Ureter (tissue), 1 donor: ENCODE measurements at places on chromosomes 2 and 18. TPM values are rescaled to one million over a fixed set of nuclear protein-coding genes. Genes with fewer than 3 reads are reported as not detected.

The CYP1B1 gene
- total RNA-seq: 12.3 TPM

The CIB4 gene
- total RNA-seq: not detected

GRCh38 chr2:172464400-172465129 lies 37.2 kb downstream of the ITGA6 start:
- DNase-seq: no peak

GRCh38 chr2:207513551-207514257 lies 16.1 kb upstream of the CREB1 start:
- DNase-seq: no peak

DNA sequence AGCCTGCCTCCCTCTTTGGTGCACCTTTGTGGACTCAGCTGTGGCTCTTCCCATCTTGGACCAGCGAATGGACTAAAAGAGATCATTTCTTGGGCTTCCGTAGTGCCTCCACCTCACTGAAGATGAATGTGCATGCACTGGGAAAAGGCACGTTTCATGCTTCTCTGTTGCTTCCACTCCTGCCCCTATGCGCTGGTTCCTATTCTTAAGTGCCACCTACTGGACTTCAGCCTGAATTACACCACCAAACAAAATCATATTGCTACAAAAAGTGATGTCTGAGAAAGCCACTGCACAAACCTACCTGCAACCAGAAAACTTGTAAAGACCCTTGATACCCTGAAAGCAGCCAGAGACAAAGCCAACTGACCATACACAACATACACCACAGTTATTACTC lies 695.6 kb downstream of the TSN start:
- no peak for DNase-seq

DNA sequence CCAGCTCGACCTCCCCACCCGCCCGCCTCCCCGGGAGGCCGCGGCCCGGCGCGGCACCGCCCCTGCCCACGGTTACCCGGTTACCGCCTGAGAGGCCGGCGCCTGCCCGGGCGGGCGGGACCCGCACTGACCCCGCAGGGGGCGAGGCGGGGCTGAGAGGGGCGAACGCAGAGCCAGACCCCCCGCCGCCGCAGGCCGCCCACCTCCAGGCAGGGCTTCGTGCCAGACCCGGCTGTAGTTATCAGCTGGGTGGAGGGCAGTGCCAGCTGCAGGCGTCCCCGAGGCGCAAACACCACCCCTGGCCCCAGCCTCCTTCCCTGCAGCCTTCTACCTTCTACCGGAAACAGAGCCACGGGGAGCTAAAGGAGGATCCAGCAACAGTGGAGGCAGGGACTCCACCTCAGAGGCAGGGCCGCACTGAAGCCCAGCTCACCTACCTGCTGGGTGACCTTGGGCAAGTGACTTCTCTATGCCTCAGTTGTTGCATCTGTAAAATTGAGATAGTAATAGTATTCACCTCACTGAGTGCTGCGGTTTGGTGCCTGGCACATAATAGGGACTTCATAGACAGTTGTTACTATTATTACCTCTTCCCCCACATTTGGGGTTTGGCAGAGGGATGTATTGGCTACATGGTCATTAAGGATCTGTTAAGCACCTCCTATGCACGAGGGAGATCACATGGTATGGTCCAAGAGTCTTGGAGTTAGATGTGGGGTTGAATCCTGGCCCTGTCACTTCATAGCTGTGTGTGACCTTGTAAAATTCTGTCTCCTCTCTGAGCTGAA lies 231.6 kb upstream of the SMAD2 start:
- peak; percentile 55 for DNase-seq

DNA sequence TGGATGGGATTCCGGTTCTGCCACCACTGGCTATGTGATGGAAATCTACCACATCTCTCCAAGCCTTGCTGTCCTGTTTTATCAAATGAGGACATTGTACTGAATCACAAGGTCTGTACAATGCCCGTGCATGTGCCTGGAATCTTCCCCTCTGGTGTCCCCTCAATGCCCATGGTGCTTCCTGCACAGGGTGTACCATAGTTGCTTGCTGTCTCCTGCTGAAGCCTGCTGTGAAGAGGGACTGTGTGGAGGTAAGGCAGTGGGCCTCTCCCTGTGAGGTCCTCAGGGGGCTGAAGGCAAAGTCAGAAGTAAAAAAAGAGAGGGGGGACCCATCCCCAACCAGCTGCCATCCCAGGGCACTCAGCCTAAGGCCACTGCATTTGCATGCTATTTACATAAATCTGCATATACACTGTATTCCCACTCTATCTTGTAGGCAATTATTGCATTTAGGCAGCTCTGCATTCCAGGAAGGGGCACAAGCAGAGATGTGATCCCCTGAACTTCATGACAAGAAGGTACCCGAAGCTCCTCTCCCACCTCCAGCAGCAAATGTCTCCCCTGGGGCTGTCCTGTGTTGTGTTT lies 9.1 kb upstream of the STEAP3 start:
- DNase-seq: no peak

- DNase-seq: peak; percentile 81
Observed at GRCh38 chr2:113248997-113249770, 29.5 kb downstream of the PAX8 start.

DNA sequence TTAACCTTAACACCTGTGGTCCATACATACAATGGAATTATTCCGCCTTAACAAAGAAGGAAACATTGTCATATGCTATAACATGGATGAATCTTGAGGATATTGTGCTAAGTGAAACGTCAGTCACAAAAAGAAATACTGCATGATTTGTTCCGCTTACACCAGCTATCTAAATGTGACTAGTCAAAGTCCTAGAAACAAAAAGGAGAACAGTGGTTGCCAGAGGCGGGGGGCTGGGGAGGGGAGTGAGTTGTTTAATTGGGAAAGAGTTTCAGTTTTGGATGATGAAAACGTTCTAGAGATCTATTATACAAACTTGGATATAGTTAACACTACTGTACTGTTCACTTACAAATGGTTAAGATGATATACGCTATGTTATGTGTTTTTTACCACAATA lies 72.0 kb downstream of the SPRED2 start:
- no peak for DNase-seq

DNA sequence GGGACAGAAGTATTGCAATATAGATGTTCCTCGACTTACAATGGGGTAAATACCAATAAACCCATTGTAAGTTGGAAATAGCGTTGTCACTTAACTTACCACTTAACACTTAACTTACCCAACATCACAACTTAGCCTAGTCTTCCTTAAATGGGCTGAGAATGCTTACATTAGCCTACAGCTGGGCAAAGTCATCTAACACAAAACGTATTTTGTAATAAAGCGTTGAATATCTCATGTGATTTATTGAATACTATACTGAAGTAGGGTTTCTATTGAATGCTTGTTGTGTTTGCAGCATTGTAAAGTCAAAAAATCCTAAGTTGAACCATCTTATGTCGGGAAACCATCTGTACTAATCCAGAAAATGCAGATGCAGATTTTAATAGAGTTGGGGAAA lies 23.6 kb downstream of the IL1R2 start:
- no peak for DNase-seq

- DNase-seq: no peak
Observed at GRCh38 chr2:4979111-4979510, 713.1 kb upstream of the SOX11 start.

The POTEE gene
- total RNA-seq: 0.29 TPM

- no peak for DNase-seq
Observed at GRCh38 chr2:181112916-181113315, 132.5 kb downstream of the UBE2E3 start.

- DNase-seq: no peak
Observed at GRCh38 chr18:44265437-44265836, 415.3 kb upstream of the SETBP1 start.

DNA sequence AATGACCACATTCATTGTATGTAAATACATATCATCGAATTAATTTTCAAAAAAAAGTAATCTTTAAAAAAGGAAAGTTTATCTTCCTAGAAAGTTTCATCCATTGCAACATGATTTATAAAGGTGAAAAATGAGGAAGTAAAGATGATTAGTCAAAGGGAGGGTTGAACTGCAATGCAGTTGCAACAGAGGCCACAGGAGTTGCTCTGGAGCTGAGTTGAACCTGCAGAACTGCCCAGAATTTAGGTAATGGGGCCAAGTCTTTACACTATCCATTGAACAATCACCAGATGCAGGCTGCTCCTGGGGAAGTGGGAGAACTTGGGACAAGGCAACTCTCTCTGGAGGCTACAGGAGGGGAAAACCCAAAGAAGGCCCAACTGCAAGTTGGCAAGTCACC lies 390.7 kb downstream of the METTL4 start:
- DNase-seq: no peak

The SIGLEC15 gene
- total RNA-seq: 8.4 TPM

GRCh38 chr18:961644-962355 lies 57.1 kb downstream of the ADCYAP1 start:
- no peak for DNase-seq

- no peak for DNase-seq
Observed at GRCh38 chr2:197604117-197604860, 71.1 kb downstream of the RFTN2 start.

The MATN3 gene
- 2.2 TPM for total RNA-seq

GRCh38 chr2:146785101-146785500 lies 1059.7 kb upstream of the ACVR2A start:
- DNase-seq: no peak

DNA sequence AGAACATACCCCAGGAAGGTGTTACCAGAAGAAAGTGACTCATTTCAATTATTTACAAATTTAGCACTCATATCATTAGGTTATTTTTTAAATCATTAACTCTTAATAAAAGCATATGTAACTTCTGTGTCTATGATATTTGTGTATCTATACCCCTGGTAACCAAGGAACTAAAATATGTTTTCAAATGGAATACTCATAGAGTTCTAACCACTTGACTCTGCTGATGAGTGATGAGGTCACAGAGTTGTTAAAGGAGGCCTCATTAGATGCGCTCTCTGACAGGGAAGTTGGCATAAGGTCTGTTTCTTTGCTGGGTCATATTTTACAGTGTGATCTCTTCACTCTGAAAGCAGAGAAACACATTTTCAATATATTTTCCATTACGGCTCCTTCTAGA lies 73.4 kb downstream of the CCDC150 start:
- DNase-seq: no peak

GRCh38 chr2:218370410-218371063 lies 11.5 kb upstream of the SLC11A1 start:
- DNase-seq: no peak

The DBI gene
- total RNA-seq: 99.6 TPM

DNA sequence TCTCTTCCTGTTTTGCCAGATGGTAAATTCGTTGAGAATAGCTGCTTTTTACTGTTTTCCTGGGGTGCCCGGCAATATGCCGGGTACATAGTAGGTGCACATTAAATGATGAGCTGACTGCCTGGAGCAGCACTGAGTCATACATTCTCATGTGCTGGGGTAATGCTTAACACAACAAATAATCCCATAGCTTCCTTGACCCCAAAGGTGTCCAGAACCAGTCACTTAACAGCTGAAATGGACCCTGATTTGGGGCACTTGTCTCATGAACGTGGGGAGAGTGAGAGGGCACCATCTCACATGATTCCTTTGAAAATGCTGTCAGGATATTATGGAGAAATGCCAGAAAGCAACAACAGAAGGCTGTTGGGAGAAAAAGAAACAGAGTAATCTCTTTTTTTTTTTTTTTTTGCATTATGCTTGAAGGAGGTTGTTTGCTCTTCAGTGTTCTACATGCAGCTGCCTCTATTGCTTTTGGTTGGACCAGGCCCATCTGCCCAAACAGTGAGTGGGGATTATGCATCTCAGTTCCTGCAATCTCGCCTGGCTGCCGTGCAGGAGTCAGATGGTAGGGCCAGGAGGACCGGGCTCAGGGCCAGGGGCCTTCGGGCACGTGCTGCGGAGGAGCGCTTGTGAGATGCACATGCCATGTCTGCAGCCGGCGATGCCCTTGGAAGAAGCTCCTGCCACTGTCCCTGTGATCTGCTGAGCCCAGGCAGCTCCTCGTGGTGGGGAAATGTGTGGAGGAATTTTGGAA lies 162.1 kb downstream of the SH3RF3 start:
- no peak for DNase-seq

GRCh38 chr18:62157843-62158242 lies 29.0 kb downstream of the PIGN start:
- no peak for DNase-seq
